ENCODE measurements at places on chromosomes 5 and 9.

GRCh38 chr5:34736445-34737115 lies 80.5 kb downstream of the RAI14 start:
- DNase-seq = no peak

GRCh38 chr5:154363411-154363810 lies 82.4 kb upstream of the SAP30L start:
- DNase-seq = no peak

DNA sequence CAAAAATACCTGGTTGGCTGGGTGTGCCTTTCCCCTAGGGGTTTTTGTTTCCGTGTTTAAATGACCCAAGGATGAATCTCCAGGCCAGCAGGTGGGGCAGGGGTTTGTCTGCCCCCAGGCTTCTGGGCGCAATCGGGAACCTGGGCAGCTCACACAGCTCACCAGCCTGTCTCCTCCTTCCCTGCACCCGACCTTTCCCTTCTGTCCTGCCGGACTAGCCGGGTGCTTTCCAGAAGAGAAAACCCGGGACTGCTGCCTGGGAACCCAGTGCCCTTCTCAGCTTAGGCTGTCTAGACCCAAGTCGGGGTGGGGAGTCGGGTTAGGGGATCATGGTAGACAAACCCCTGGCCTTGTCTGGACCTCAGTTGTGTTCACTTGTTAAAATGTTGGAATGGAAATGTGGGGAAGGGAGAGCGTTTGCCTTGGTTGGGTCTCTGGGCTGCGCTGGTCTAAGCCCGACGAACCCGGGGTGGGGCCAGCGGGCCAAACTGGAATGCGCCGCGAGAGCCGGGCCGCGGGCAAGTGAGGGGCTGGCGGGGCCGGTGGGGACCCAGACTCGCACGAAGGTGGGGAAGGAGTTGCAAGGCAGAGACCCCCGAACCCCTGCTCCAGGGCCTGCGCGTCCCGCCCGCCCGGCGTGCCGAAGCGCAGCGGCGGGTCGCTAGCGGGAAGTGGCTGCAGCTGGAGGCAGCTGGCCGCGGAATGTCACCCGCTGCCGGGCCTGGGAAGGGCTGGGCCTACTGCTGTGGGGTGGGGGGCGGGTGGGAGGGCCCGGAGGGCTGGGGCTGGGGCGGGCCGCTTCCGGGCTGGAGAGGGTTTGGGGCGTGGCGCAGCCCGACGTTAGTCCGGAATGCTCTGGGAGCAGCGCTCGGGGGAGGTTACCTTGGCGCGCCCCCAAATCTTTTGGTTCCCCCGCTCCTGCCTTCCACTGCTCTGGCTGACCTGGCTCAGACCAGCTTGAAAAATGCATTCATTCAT lies 84.6 kb downstream of the DAB2IP start:
- peak; percentile 75 for DNase-seq

DNA sequence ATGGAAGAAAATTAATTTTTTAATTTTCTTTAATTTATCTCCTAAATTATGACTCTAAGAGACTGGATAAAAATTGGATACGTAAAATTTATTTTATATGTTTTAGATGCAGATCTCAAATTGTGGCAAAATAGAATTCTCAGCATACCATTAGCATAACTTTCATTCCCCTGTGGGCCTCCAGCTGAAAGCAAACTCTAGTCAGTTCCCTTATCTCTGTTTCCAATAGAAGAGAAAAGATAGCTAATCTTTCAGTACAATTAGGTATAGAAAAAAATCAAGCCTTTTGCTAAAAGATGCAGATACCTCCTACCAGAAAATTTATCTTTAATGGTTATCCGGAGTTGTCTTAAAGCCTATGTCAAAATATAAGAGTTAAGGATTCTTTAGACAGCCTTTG lies 1530.6 kb downstream of the EFNA5 start:
- no peak for DNase-seq

GRCh38 chr5:159447116-159447515 lies 116.8 kb upstream of the IL12B start:
- no peak for DNase-seq

DNA sequence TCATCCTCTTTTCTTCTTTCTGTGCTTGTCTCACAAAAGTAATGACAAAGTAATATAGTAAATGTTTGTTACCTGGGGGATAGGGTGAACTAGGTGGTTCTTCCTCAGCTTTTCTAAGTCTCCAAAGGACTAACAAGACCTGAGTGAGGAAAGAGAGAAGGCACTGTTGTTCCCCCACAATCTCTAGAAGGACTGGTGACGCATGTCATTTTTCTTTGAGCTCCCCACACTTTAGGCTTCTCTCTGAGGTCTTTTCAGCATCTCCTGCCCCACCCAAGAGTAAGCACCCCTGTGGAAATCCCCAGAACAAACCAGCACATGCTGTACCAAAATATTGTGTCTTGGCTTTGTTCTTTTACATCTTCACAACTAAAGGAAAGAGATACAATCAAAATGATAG lies 2.4 kb upstream of the IL7R start:
- DNase-seq = no peak

- DNase-seq = no peak
Observed at GRCh38 chr5:134837530-134838181, 8.1 kb upstream of the C5orf24 start.

DNA sequence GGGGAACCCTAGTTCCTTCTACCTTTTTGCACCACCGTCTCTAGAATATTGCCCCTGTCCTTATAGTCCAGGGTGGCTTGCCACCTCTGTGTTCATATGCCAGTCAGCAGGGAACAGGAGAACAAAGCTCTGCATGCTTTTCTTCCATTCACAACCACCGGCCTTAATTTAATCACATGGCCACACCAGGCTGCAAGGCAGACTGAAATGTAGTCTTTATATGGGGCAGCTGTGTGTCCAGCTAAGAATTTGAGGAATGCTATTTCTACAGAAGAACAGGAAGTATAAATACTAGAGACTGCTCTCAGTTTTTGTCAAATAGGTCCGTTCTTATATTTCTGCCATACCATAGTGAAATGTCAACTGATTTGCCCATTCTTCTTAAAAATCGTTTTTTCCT lies 5.8 kb downstream of the C5orf22 start:
- no peak for DNase-seq

- no peak for DNase-seq
Observed at GRCh38 chr5:93320920-93321445, 260.0 kb downstream of the NR2F1-AS1 start.

DNA sequence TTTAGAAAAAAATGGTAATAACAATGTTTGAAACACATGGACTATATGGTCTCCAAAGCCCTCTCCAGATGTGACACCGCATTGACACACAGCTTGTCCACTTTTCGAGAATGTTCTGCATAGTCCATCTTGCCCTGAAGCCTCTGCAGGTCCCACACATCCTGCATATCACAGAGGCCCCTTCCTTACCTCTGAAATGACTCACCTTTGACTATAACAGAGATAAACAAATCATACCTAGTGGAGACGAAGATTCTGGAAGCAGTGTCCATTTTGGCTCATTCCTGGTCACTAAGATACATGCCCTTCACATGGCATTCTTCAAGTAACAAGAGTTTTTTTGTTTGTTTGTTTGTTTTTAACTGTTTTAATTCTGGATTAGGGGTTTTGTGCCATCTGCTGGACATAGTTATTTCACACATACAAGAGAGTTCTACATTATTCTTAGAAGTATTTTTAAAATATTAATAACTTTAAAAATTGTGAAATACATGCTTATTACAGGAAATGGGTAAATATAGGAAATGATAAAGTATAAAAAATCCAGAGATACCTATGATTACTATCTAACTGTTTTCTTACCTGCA lies 5.1 kb downstream of the ARL14EPL start:
- DNase-seq = no peak

- no peak for DNase-seq
Observed at GRCh38 chr9:21825637-21826036, 23.2 kb downstream of the MTAP start.

GRCh38 chr9:75912951-75913350 lies 22.5 kb downstream of the PCSK5 start:
- no peak for DNase-seq

DNA sequence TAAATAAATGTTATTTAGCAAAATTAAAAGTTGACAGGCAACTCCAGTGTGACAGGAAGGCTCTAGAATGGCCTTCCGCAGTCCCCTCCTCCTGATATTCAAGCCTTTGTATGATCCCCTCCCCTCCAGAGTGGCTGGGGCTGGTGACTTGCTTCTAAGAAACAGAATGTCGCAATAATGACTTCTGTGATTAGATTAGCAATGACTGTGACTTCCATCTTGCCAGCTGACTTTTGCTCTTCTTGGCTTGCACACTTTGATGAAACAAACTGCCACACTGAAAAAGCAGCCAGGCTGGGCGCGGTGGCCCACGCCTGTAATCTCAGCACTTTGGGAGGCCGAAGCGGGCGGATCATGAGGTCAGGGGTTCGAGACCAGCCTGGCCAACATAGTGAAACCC lies 106.5 kb upstream of the LARP1 start:
- DNase-seq = no peak

DNA sequence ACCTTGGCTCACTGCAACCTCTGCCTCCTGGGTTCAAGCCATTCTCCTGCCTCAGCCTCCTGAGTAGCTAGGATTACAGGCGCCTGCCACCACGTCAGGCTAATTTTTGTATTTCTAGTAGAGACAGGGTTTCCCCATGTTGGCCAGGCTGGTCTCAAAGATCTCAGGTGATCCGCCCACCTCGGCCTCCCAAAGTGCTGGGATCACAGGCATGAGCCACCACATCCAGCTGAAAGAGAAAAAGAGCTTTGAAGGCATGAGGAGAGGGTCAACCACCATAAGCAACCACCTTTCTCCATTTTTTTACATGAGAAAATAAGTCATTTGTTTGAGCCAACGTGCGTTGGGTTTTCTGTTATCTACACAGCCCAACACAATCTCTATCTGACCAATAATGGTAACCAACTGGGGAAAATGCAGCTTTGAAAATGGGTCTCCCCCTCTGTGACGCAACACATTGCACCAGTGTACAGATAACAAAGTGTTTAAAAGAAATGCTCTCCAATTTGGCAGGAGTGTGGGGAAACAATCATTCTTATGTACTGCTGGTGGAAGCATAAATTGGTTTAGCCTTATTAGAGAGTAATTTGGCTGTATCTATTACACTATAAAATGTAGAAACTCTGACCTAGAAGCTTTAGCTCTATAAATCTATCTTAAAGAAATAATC lies 45.8 kb upstream of the ZBTB43 start:
- DNase-seq = no peak

DNA sequence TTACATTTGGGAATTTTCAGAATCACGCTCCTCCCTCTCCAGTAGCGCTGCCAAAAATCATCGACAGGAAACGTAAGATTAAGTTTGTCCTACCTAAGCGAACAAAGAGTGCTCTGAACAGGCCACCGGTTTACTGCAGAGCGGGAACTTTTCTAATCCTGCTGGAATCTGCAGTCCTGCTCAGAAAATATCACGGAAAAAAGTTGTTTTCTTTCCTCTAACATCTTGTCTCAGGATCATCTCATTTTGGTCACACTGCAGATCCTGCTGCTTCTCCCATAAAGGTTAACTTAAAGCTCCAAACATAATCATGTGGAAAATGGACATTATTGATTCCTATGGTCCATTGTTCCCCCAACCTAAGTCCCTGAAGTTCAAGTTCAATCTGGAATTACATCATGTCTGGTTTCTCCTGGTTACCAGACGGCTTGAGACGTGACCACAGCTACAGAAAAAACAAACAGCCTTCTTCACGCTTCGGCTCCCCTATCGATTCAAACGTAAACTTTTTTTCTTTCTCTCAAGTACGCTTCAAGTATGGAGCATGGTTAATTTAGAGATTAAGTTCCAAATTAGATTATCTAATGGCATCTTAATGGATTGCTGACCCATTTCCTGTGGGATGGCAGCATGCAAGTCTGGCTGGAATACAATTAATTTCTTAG lies 217.6 kb downstream of the NFIB start:
- DNase-seq = no peak

- DNase-seq = no peak
Observed at GRCh38 chr9:131791542-131792254, 51.8 kb upstream of the RAPGEF1 start.

GRCh38 chr9:129136446-129137035 lies 25.3 kb downstream of the PTPA start:
- DNase-seq = no peak

DNA sequence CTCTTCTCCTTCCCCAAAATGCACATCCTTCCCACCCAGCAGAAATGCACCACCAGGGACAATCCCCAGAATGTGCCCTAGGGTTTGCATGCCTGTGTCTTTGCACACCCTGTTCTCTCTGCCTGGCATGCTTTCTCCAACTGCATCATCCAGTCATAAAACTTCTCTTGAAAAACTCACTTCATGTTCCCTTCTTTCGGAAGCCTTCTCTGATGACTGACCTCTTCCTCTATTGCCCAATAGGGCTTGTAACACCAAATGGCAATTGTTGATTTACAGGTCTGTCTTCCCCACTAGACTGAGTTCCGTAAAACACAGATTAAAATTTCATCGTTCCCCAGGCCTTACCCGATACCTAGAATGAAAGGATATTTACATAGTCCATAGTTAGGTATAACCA lies 83.1 kb upstream of the SPOCK1 start:
- DNase-seq = no peak

DNA sequence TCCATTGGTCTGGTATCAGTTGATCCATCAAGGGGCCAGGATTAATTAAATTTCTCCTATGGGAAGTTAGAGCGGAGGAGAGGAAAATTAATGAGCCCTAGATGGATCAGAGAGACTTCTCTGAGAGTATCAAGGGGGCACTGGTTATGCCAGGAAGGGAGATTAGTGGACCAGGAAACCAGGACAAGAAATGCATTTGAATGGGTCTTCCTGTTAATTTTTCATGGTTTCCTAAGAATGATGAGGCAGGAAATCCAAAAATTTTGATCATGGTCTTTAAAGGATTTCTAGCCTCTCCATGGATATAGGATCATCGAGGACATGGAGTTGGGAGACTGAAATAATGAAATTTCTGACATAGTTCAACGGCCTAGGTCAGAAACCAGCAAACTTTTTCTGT lies 30.8 kb downstream of the FOXI1 start:
- DNase-seq = no peak

DNA sequence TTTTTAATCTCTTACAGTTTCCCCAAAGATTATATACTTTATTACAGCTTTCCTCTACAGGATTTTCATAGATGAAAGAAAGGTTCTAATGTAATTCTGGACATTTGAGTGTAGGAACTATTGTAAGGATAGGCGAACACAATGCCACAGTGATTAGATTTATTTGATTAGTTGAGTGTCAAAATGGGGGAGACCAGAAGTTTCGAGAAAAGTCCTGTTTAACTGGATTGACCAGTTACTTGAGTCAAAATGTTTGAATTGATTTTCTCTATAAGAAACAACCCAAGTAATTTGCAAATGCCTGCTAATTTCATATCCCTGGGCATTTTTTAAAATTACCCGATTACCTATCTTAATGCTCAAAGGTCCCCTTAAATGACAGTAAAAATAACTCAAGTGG lies 50.6 kb downstream of the SMARCA2 start:
- DNase-seq = no peak

GRCh38 chr5:79561525-79561893 lies 47.6 kb upstream of the HOMER1 start:
- no peak for DNase-seq

Data from glutamatergic neuron (in vitro differentiated cells).